CD4-positive, alpha-beta T cell (primary cell): ENCODE measurements at places on chromosomes 1 and 21.

GRCh38 chr1:21244986-21245687 is 45.1 kb downstream of the ECE1 start:
- DNase-seq = no peak

DNA sequence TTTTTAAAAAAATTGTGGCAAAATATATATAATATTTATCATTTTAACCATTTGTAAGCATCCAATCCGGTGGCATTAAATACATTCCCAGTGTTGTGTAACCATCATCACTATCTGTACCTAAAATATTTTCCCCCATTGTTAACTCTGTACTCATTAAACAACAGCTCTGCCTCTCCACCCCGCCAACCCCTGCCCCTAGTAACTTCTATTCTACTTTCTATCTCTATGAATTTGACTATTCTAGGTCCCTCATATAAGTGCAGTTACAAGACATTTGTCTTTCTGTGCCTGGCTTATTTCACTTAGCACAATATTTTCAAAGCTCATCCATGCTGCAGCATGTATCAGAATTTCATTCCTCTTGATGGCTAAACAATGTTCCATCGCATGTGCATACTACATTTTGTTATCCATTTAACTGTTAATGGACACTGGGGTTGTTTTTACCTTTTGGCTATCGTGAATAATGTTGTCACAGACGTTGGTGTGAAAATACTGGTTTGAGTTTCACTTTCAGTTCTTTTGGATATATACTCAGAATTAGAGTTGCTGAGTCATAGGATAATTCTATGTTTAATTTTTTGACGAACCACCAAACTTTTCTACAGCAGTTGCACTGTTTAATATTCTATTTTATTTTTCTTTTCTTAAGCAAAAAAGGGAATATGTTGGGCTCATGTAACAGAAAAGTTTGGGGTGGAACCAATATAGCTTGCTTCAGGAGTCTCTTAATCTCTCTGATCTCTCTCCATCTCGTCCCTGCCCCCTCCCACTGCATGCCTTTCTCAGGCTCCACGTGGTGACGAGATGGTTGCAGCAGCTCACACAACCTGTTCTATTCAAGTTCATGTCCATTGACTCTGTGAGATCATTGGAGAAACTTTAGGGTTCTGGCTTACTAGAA is 25.2 kb upstream of the RCAN1 start:
- no peak for DNase-seq

GRCh38 chr1:87329526-87330056 is 911 bp downstream of the LMO4 start:
- DNase-seq = no peak

- DNase-seq = no peak
These were observed 450.2 kb downstream of the KIF26B start for GRCh38 chr1:245604979-245605378.

DNA sequence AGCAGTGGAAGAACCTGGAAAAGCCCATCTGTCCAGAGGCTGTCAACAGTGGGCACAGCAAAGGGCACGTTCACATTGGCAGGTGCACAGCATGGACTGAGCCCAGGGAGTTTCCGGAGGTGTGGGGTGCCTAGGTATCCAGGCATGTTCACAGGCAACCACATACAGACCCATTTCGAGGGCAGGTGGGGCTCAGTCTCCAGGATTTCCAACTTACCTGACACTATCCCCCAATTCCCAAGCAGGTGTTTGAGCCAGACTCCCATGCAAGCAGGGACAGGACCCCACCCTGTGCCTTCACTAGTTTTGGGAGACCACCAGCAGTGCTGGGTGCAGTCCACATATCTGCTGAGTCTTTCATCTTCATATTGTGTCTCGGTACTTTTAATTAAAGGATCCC is 65.0 kb upstream of the IRF2BP2 start:
- DNase-seq = no peak

GRCh38 chr1:233379869-233380438 is 52.4 kb downstream of the MAP3K21 start:
- no peak for DNase-seq
